ENCODE measurements at places on chromosomes 5 and 9.

DNA sequence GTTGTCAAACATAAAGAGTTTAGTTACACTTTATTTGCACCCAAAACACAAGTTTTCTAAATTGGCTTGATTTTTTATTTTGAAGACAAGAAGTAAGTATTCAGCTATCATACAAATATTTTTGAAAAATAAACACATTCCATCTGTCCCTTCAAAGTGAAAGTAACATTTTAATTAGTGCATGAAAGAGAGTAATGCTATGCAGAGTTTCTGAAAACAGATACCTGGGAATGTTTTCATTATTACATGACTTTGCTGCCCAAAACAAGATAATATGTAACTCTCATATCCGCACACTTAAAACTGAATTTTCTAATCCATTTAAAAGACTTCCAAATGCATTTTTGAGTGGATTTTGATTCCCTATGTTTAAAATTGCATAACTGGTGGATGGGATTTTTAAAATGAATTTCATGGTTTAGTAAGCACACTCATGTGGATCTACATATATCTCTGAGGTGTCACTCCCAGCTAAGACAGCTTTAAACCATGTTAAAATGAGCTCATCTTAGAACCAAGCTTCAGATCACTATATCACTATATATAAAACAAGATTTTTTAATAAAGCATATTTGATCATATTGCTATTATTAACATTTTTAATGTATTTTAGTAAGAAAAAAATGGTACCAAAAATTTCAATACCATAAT is 127.5 kb downstream of the ATPSCKMT start:
- no peak for DNase-seq

GRCh38 chr9:102609461-102609860 is 385.7 kb upstream of the CYLC2 start:
- DNase-seq = no peak

DNA sequence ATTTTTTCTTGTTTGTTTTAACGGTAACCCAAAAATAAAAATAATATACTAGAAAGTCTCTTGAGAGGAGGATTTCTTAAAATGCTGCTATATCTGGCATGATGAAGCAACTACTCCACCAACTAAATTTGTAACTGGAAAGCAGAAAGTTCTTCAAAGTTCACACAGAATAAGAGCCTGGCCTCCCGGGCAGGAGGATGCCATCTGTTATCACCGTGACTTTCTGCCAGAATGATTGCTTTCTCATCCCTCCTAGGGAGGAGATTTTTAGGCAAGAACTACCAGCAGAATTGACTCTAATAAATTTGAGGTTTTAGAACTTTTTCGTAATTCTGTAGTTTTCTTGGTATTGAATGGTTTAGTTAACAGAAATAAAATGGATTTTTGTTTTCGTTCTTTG is 464.6 kb upstream of the ACTBL2 start:
- DNase-seq = no peak

GRCh38 chr9:81562231-81563019 is 126.9 kb downstream of the TLE1 start:
- no peak for DNase-seq

- DNase-seq = no peak
Measured at GRCh38 chr5:129858131-129858675, 46.1 kb upstream of the CHSY3 start.

DNA sequence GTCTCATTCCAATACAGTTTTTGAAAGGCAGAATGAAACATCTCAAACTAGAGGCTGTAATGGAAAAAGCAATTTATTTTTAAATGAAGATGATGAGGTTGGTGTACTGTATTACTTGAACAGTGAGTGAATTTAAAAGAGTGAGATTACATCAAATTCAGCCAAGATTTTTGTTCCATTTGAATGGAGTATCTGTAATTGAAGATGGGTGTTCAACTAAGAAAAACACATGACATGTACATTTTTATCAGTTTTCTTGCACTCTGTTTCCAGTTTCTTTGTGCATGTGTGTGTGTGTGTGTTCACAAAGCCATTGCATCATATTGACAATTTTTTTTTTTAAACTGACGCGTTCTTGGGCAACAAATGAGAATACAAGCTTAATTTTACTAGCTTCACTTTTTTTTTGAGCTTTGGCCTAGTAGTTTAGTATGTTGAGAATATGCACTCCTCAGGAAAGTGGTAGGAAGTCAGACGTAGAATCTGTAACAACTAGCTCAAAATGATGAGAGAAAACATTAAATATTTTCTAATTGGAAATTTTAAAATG is 243.5 kb downstream of the MAST4 start:
- DNase-seq = no peak

- DNase-seq = no peak
Measured at GRCh38 chr5:78102500-78102899, 192.0 kb downstream of the AP3B1 start.

DNA sequence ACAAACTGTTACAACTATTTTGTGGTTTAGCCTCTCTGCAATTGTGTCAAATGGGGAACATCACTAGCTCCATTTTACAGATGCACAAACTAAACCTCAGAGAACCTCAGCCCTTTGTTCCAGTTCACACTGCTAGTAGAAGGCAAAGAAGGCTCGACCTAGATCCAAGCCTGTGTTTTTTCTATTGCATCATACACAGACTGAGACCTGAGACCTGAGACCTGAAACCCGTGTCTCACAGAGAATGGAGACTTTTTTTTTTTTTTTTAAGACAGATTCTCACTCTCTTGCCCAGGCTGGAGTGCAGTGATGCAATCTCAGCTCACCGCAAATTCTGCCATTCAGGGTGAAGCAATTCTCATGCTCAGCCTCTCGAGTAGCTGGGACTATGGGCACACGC is 120.8 kb downstream of the GALNT10 start:
- no peak for DNase-seq

DNA sequence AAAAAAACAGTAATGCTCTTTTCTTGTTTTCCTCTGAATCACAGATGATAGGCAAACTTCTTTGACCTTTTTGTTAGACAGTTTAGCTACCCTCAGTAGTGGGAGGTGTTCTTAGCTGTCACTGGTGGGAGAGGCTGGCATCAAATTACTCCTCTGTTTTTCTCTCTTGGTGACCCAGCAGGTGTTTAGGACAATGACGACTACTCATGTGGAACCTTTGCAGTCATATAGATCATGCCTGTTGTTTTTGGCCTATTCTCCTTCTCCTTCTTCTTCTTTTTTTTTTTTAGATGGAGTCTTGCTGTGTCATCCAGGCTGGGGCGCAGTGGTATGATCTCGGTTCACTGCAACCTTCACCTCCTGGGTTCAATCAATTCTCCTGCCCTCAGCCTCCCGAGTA is 15.4 kb upstream of the NPR2 start:
- no peak for DNase-seq

DNA sequence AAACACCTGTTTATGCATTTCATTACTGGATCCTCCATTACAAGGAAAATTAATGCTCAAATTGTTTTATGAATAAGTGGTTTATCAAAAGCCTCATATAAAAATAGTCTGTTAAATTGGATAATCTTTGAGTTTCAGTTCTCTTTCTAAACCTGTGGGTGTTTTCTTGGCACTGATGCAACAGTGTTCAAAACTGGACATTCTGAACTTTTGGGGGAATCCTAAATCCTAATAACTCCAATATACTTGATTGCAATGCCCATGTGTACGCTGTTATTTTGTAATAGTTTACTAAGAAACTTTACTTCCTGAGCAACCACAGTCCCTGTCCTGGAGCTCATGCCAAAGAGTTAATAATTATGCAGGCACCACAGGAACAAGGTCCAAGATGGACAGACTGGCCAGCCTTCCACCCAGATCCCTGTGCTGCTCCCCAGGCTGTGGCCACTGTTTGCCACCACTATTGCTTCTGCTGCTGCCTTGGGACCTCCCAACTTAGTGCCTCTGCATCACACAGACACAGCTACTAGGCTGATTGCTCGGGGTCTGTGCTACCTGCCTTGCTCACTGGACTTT is 14.0 kb downstream of the IRGM start:
- DNase-seq = no peak

DNA sequence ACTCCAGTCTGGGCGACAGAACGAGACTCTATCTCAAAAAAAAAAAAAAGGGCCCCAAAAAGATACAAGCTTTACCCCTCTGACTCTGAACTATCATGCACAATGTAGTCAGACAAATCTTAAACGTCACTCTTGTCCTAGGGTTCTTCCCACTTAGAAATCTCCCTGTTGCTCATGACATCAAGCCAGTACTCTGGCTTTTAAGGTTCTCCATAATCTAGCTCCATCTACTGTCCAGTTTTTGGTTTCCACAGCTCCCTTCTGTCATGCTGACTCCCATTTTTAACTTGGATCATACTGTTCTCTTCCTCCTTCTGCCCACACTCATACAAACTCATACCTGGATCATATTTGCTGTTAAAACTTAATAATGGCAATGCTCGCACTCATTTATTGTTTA is 156.7 kb upstream of the TLX3 start:
- DNase-seq = no peak

- no peak for DNase-seq
Measured at GRCh38 chr9:137407590-137408300, 15.2 kb downstream of the EXD3 start.

DNA sequence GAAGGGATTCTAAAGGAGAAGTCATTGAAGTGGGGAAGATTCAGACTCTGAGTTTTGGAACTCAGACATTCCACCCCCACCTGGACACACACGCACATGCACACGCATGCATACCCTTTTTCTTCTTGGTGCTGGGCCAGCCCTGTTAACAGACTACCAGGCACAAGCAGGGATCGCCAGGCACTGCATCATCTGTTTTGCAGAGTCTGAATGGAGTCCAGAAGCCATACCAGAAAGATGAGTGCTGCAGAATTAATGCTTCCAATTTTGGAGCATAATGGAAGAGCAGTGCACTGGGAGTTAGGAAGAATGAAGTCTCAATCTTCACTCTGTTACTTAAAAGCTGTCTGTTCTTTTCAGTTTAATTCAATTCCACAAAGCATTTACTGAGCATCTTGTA is 95.5 kb downstream of the PDE8B start:
- no peak for DNase-seq

Data from CD4-positive, alpha-beta T cell treated with Interferon gamma for 1 hour (primary cell).